DMS79 (cell line): ENCODE measurements at places on chromosomes 12 and 14.

- no peak for DNase-seq
Observed at GRCh38 chr12:124664395-124665111, 97.1 kb upstream of the NCOR2 start.

GRCh38 chr12:10409392-10409791 lies at the start of gene KLRC4:
TSS of gene KLRC4 (minus strand) at chr12:10409757. CDS start at chr12:10409575, 182 bp downstream.
- DNase-seq = no peak

- no peak for DNase-seq
Observed at GRCh38 chr12:92047393-92047826, 98.2 kb downstream of the BTG1 start.

- no peak for DNase-seq
Observed at GRCh38 chr12:107225635-107226034, 132.3 kb upstream of the CRY1 start.

GRCh38 chr14:103870891-103871595 lies 23.7 kb upstream of the PPP1R13B start:
- DNase-seq = no peak

DNA sequence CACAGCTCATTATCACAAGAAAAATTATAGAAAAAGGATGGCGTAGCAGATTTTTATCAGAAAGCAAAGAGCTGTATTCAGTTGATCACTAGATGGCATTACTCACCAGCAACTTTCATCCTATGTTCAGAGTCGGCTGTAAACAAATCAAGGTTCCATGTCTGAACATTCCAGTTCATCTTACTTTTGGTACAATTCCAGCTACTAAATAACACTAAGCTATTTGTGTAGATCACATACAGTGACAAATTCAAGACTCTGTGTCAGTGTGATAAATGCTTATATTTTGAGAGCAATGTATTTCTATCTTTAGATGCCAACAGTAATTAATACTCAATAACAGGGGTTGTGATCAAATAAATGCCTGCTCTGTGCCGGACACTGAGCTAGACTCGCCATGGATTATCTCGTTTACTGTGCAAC lies 30.1 kb downstream of the NRDE2 start:
- DNase-seq = peak; percentile 37
